Subcutaneous preadipocyte (primary cell): ENCODE measurements at places on chromosomes 4 and X. TPM values are rescaled to one million over a fixed set of nuclear protein-coding genes. Genes with fewer than 3 reads are reported as not detected.

Gene ODAM
- total RNA-seq, result not detected in 2 replicates

Gene FGFBP1
- under 0.01 TPM in 1 of 2 replicates, not detected in the other for total RNA-seq

Gene SMIM10L2A
- total RNA-seq, result under 0.01 TPM in 2 replicates

Gene RXFP1
- 0.98 and 2.6 TPM in 2 replicates for total RNA-seq

Gene MAP7D2
- total RNA-seq, result 0.37 and 0.78 TPM in 2 replicates

Gene RTL9
- total RNA-seq, result 0.39 and 0.73 TPM in 2 replicates

Gene GIMD1
- not detected in 2 replicates for total RNA-seq

Gene MUC7
- total RNA-seq, result not detected in 2 replicates

Gene SSX2B
- not detected in 2 replicates for total RNA-seq

Gene IBSP
- total RNA-seq, result not detected in 2 replicates

Gene UNC5C
- under 0.01 TPM in 2 replicates for total RNA-seq

Gene PAGE4
- total RNA-seq, result not detected in 2 replicates

Gene OPN1MW3
- not detected in 2 replicates for total RNA-seq

Gene IL21
- total RNA-seq, result not detected in 2 replicates
